ACHN (cell line): ENCODE measurements at places on chromosomes 13 and 19.

GRCh38 chr19:20423381-20424197, 142.0 kb downstream of the ZNF737 start:
- no peak for DNase-seq

DNA sequence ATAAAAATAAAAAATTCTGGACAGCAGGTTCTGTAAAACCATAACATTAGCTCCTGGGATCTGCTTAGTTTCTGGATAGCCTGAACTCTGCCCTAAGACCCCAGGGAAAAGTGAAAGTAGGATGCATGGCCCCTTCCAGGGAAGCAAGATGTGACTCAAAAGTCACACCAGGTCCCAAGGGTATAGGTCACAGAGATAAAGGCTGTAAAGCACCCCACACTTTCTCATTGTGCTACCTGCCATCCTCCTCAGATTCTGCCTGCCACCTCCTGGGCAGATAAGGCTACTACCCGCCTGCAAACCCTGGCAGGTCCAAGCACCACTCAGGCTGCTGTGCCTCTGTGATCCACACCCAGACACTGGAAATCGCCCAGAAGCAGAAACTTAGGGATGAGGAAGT, 20.6 kb downstream of the FFAR2 start:
- DNase-seq: peak; percentile 24

GRCh38 chr19:35673121-35673804, 6.9 kb downstream of the UPK1A start:
- peak; percentile 85 for DNase-seq

DNA sequence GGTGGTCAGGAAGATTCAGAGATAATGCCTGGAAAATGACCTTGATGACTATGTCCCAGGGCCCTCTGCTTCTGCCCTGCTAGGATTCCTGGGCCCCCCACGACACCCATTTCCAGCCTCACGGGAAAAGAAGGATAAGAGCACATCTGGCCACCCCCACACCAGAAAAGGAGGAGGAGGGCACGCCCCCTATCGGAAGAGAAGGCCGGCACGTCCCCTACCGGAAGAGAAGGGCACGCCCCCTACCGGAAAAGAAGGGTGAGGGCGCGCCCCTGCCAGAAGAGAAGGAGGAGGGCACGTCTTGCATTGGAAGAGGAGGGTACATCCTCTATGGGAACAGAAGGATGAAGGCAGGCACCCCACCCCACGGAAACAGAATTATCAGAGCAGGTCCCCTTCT, 84.3 kb downstream of the IER2 start:
- DNase-seq: peak; percentile 67

GRCh38 chr13:50119591-50119990, 104.3 kb downstream of the KCNRG start:
- no peak for DNase-seq

DNA sequence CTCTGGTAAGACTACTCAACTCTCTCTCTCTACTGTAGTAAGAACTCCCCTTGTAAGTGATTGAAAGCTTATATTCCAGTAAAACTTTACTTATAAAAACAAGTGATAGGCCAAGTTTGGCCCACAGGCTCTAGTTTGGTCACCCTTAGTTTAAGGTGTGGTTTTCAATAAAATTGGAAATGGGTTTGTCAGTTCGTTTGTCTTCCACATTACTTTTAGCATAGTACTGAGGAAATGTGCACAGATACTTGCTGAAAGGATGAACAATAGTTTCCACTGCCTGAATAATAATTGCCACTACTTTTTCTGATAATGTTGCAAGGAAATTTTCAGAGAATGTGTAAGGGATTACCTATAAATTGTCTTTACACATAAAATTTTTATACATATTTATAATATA, 54.5 kb downstream of the LMO7 start:
- no peak for DNase-seq

GRCh38 chr19:8161135-8161646, 11.8 kb upstream of the FBN3 start:
- DNase-seq: peak; percentile 17

DNA sequence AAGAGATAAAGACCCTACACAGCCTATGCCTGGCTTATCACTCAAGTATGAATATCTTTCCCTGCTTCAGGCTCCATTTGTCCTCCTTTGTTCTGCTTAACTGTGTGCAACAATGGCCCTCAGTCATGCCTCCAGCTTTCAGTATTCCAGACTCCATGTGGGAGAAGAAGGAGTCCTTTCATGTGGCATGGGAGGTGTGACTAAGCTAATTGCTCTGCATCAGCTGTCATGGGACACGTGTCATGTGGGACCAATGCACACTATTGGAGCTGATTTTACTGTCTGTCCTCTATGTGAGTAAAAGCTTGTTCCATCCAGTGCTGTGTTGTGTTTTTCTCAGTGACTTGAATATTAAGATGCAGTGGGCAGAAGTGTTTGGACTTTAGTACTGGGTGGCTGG, 1198.3 kb downstream of the OLFM4 start:
- DNase-seq: no peak

GRCh38 chr13:84121456-84121855, 239.2 kb upstream of the SLITRK1 start:
- no peak for DNase-seq

- peak; percentile 77 for DNase-seq
Observed at GRCh38 chr19:49019242-49019932, 2.5 kb upstream of the LHB start.

DNA sequence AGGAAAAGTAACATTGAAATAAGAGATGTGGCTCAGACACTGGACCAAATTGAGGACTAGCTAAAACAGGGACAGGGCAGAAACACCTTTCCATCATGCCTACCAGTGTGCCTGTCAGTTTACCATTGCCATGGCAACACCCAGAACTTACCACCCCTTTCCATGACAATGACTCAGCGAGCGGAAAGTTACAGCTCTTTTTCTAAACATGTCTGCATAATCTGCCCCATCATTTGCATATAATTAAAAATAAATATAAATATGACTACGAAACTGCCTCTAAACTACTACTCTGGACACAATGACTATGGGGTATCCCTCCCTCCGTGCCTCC, 96.0 kb downstream of the UBL3 start:
- peak; percentile 3 for DNase-seq

DNA sequence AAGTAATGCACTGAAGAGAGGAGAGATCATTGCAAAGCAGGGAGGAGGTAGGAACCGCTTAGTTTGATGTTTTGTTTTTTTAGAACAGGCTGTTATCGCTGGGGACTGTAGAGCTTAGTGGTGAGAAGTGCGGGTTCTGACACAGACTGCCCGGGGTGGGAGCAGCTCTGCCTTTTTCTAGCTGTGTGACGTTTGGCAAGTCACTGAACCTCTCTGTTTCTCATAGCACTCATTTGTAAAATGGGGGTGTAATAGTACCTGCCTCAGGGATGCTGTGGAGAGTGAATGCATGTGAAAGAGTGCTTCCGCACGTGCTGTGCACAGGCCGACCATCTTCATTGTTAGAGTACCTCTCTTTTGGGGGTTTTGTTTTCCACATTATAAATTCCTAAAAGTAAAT, 19.3 kb downstream of the PRAM1 start:
- DNase-seq: no peak

GRCh38 chr19:57321116-57321515, 844 bp downstream of the ZNF543 start:
- no peak for DNase-seq

DNA sequence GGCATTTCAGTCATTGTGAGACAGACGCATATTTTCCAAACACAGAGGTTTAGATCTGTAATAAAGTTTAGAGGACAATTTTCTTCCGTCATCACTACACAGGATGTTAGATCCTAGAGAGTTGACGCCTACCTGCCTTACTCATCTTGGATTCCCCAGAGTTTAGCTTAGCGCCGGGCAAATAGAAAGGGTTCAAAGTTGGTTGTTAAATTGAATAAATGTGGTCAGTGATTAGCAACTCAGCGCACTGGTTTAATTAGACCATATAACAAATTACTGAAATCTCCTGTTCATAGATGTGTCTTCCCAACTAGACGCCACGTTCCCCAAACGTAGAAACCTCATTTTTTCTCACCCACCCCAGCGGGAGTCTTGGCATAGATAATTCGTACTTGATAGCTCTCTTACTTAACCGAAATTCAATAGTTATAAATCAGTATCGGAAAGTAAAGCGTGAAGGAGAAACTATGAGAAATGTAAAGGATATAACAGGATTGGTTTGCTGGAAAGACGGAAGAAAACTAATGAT, 726 bp upstream of the UFM1 start:
- DNase-seq: peak; percentile 55

GRCh38 chr13:52600666-52601065, 41.6 kb upstream of the HNRNPA1L2 start:
- no peak for DNase-seq

GRCh38 chr19:23409392-23410048, 14.2 kb upstream of the ZNF91 start:
- no peak for DNase-seq

DNA sequence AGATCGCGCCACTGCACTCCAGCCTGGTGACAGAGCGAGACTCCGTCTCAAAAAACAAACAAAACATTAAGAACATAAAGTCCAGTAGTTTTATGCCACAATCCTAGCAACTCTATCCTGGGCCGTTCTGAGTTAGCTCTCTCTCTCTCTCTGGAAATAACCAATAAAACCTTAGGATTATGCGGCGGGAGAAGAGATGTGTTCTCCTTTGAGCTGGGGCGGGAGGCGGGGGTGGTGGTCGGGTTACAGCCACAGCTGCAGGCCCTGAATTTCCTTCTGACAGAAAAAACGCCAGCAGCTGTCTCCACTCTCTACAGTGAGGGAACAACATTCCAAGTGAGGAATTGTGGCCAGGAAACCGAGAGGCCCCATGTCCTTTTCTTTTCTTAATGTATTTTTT, 9.1 kb upstream of the PNMA8A start:
- no peak for DNase-seq

GRCh38 chr13:101490406-101491015, 38.0 kb downstream of the ITGBL1 start:
- no peak for DNase-seq
